HTR-8/SVneo (cell line): ENCODE measurements at places on chromosomes 6 and 20.

GRCh38 chr20:60477958-60478357 lies 519.7 kb downstream of the CDH26 start:
- no peak for DNase-seq

- no peak for DNase-seq
Measured at GRCh38 chr20:11502061-11502460, 415.6 kb upstream of the BTBD3 start.

DNA sequence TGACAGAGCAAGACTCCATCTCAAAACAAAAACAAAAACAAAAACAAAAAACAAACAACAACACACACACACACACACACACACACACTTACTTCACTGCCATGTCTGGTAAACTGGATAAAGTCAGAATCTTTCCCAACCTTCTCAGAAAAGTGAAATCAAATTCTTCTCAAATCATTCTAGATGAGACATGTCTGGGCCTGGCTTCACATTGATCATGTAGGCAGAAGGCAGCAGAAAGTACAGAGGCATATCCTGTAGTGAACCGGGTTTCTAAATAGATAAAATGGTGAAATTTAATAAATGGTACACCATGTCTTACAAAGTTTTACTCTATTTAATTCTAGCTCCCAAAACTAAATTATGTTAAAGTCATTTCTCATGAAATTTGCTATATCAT lies 14.9 kb upstream of the MRS2 start:
- DNase-seq, result no peak

GRCh38 chr6:13953061-13953705 lies 28.4 kb downstream of the RNF182 start:
- peak; percentile 12 for DNase-seq

DNA sequence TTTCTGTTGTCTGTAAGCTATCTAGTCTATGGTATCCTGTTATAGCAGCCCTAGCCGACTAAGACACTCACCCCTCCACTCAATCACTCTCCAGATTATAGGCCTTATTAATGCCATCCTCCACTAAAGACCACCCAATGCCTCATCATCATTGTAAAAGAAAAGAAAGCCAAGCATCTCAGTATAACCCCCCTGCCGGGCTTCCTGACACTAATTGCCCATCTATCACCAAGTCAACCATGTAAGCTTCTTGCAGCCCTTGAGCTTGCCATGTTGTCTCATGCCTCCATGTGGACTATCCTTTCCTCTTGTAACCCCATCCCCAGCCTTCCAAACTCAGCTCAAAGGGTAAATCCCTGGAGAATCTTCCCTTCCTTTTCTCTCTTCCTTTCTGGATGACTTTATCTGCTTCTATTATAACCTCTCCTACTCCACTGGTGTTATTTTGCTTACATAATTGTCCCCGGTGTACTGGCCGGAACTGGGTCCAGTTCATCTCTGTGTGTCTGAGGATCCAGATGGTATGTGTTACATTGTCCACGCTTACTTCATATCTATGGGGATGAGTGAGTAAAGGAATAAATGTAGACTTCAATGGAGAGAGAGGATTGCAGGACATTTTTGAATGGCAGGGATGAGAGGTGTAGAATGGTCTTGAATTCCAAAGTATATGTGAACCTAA lies 202.9 kb upstream of the SOX4 start:
- DNase-seq, result no peak

GRCh38 chr6:137332637-137333280 lies 113.6 kb upstream of the IFNGR1 start:
- no peak for DNase-seq

DNA sequence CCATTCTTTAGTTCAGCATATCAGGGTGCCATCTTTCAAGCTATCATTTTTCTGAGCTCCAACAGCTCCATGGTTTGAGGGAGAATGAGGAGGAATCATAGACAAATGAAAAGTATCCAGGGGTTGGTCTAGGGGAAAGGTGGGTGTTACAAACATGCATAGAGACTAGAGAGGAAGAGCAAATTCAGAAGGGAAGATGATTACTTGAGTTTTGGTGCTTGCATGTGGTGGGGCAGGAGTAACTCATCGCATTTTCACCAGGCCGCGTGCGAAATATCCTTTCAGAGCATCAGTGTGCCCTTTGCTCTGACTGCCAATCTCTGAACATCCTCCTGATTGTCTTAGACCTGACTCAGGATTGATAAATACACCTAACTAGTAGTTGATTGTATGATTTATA lies 7.7 kb upstream of the BICRAL start:
- DNase-seq, result no peak

GRCh38 chr20:35954200-35954906 lies at the start of gene SCAND1:
SCAND1 (minus strand) TSS chr20:35954502; CDS start chr20:35954284, 218 bp downstream.
- peak; percentile 98 for DNase-seq

DNA sequence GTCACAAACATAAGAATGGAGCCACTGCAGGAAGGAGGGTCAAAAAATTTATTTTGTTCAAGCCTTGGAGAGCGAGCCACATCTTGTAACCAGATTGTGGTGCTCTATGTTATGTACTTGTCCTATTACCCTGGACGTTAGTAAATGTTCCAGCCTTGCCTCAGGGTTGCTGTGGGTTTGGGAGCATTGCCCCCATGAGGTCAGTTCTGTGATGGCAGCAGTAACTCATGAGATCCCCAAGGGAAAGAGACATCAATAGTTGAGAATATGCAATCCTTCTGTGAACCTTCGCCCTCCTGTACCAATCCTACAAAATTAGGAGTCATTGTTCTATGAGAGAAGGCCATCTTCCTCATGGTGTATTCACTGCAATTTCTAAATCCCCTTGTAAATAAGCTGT lies 16.4 kb upstream of the CFAP206 start:
- peak; percentile 33 for DNase-seq

- DNase-seq, result peak; percentile 84
Measured at GRCh38 chr20:34824452-34824805, 1.0 kb downstream of the NCOA6 start.

GRCh38 chr6:164370773-164371172 lies 938.6 kb downstream of the C6orf118 start:
- no peak for DNase-seq

DNA sequence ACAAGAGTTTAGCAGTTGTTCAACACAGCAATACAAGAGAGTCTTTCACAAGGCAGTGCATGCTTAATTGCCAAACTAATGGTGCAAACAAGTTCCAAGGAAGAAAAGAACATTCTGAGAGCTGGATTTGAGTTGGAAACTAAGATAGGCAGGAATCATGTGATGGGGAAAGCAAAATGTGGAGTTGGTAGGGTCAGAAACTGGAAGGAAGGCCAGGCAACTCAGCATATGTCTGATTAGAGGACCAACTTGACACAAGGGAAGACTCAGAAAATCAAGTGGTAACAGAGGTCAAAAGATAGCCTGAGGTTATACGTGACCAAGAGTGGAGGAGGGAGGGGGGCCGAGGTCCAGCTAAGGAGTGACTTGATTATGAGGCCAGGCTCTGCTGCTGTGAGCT lies 117.3 kb downstream of the SMLR1 start:
- no peak for DNase-seq

GRCh38 chr6:146335336-146335735 lies 208.3 kb upstream of the RAB32 start:
- no peak for DNase-seq
